ENCODE measurements at places on chromosomes 11 and 22. TPM values are rescaled to one million over a fixed set of nuclear protein-coding genes. Genes with fewer than 3 reads are reported as not detected.

GRCh38 chr11:134541951-134542350, 129.9 kb upstream of the B3GAT1 start:
- DNase-seq, result no peak

GRCh38 chr22:30000566-30000965, 79.7 kb upstream of the HORMAD2 start:
- DNase-seq, result no peak

- DNase-seq, result no peak
Measured at GRCh38 chr22:20578192-20578591, 70.8 kb downstream of the MED15 start.

- DNase-seq, result no peak
Measured at GRCh38 chr11:113192121-113192925, 122.1 kb upstream of the TTC12 start.

DNA sequence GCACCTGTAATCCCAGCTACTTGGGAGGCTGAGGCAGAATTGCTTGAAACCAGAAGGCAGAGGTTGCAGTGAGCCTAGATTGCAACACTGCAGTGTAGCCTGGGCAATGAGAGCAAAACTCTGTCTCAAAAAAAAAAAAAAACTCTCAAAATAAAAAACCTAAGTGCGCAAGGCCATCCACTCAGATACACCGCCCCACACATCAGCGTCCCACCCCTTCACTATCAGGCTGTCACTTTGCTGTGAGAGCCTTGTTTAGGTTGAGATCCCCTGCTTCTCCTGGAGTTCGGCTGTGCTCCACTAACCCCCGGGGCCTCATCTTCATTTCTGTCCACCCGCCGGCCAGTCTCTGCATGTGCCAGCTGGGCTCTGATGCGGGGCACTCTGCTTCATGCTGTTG, 12.1 kb downstream of the SLC25A1 start:
- DNase-seq, result no peak

- no peak for DNase-seq
Measured at GRCh38 chr22:33573479-33573878, 346.8 kb downstream of the LARGE1 start.

DNA sequence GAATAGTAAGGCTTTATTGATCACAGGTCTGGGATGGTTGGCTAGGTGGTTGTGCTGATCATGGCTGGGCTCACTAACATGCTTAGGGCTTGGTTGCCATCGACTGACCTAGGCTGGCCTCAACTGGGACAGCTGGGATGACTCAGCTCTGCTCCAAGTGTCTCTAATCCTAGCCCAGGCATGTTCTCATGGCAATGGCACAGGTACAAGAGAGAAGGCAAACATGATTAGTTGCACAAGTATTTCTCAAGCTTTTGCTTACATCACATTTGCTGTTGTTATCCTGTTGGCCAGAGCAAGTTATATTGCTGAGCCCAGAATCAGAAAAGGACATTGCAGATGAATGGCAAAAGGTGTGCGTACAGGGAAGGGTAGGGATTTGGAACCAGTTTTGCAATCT, 68.5 kb upstream of the SLC35C1 start:
- DNase-seq, result no peak

DNA sequence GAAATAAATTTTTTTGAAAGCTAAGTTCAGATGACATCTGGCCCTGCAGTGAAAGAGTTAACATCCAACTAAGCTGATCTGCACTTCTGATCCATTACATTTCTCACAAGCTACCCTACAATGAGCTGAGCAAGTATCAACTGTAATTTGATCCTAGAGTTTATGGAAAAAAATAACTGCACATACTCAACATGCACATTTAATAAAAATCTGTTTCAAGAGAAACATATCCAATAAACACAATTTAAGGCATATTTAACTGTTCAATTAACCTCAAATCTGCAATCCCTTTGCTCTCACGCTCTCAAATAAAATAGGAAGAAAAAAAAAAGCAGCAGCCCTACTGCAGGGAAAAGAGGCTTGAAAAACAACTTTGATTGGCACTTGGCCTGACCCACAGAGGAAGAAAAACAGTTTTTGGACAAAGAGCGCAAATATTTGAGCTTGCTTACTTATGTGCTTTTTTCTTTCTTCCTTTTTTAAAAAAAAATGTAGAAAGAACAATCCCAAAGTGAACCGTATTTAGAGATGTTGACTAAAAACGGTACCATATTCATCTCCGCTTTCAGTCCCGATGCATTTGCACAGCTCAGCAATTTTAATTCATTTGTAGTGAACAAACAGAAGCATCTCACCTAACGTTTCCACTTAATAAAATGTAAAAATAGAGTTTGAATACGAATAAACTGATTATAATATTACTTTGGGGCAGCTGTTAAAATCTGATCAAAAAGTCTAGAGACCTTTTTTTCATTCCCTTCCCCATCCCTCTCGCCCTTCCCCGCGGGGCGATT, 1.6 kb downstream of the SESN3 start:
- no peak for DNase-seq

- DNase-seq, result no peak
Measured at GRCh38 chr22:44051358-44051757, 27.3 kb downstream of the PARVB start.

- DNase-seq, result no peak
Measured at GRCh38 chr11:82754410-82754809, 20.7 kb upstream of the FAM181B start.

DNA sequence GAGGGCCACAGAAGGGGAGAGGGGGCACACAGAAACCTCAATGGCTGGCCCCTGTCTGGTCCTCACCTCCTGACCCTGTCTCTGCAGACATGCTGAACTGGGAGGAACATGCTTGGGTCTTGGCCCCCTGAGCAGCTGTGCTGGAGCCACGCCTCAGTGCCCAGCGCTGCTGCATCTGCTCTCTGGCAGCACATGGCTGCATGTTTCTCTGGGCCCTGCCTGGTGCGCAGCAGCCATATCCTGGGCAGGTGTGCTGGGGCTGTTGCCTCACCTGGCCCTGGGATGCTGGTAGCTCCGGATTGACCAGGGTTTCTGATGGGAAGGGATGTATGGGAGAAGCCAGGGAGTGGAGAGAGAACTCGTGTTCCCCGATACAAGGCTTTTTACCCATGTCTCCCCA, 248.0 kb downstream of the ST3GAL4 start:
- no peak for DNase-seq

DNA sequence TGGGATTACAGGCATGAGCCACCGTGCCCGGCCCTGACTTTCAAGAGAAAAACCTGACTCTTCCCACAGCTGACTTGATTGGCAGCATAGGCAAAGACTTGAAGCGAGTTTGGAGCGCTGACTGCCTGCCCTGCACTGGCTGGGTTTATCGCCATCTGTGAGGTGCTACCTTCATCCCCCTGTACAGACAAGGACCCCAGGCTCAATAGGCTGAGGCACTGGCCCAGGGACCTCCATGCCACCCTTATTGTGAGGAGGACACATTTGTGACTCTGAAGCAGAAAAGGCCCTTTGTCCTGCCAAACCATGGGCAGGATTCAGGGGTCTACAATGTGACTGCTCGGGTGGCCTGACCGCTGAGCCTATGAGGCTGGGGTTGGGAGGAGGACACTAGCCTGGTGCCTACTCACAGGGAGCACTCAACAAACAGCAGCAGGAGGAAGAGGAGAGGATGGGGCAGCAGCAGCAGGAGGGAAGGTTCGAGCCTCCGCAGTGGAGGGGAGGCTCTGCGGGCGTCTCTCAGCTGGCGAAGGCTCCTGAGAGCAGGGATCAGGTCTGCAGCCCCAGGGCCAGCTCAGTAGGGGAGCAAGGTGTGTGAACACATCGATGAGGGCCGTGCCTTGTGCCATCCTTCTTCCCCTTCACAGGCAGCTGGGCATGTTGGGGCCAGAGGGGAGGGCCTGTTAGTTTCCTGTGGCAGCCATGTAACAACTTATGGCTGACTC, 72.9 kb upstream of the WNT7B start:
- DNase-seq, result no peak

DNA sequence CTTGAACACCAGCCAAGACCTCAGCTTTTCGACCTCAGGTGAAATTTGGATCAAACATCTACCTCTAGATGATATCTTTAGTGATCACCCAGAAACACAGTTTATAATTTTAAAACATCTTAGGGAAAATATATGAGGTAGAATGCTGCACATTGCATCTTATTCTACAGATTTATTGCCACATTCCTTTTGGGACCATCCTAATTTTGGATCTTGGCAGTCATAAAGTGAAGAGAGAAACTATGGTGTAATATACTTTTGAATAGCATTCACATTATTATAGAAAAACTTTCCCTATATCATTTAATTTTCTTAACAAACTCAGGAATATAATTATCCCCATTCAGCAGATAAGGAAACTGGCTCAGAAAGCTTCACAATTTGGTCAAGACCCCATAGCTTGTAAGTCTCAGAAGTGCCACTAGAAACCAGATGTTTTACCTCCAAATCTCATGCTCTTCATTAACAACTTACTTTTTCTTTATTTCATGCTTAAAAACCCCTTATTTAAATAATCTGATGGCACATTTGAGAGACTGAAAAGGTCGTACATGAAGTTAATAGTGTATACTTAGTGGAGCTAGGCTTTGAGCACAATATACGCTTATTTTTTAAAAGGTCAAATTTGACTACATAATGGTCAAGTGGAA, 199.2 kb upstream of the CTSC start:
- no peak for DNase-seq

GRCh38 chr11:114123692-114124330, 64.3 kb downstream of the ZBTB16 start:
- DNase-seq, result no peak

- no peak for DNase-seq
Measured at GRCh38 chr22:37808294-37808657, 542 bp downstream of the GCAT start.

DNA sequence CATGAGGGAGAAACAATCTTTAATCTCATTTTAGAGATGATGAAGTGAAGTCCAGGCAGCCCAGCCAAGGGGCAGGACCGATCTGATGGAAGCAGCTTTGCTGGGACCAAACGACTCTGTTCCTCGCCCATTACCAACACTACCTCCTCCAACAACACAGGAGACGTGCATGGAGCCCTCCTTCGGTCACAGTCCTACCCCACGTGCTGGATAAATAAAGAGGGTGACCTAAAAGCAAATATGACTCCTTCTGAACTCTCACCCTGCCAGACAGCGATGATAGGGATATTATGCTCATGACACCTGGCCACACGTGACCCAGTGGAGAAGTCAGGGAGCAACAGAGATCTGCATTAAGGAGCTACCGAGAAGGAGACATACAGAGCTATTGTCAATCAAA, 26.0 kb downstream of the SCGB1A1 start:
- no peak for DNase-seq

DNA sequence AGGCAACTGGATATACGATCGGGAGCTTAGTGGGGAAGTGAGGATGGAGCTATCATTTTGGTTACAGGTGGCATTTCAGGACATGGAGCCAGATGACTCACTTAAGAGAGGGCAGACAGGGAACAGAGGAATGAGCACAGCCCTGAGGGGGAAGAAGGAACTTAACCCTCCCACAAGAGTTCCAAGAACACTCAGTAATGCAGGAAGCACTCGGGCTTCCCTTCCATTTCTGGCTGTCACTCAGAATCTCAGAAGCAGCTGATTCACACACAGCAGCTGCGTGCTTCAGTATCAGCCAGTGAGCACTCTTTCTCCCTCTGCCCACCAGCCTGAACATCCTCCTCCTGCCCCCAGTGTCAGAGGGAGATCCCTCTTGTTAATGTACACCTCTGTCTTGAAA, 34.8 kb downstream of the EFCAB6 start:
- no peak for DNase-seq

DNA sequence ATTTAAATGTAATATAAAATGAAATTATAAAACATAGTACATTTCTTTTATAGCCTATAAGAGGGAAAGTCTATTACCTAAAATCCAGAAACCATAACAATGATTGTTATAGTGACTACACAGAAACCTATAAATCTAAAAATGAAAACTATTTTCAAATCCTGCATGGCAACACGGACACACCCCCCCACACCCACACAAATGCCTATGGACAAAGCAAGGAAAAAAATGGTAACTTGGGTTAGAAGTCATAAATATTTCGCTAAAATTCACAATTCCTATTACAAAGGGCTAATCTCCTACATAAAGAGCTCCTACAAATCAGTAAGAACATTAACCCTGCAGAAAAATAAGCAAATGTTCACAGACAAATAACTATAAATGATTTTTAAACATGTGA, 56.4 kb downstream of the GAB2 start:
- no peak for DNase-seq

GRCh38 chr22:38228873-38229740, 27.3 kb downstream of the MAFF start:
- DNase-seq, result peak; percentile 77

DNA sequence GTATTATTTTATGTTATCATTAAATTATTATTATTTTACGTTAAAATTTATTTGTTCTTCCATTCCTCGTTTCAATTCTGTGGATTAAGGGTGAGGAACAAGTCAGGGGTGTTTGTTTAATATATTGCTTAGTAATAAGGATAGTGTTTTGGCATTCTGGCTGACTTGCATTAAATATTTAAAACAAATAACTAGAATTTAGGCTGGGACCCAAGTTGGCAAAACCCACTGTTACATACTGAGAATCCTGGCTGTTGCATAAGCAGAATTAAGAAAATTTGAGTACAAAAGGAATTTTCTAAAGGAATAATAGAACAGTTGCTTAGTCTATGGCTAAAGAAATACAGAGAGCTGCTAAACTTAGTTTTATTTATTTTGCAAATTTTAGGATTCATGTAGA, 196.4 kb downstream of the GUCY1A2 start:
- no peak for DNase-seq

- DNase-seq, result peak; percentile 70
Measured at GRCh38 chr11:1921574-1922141, 2.2 kb downstream of the TNNT3 start.

GRCh38 chr11:19164881-19165280, 36.9 kb downstream of the CSRP3 start:
- DNase-seq, result no peak

- no peak for DNase-seq
Measured at GRCh38 chr11:34869425-34869824, 46.8 kb downstream of the APIP start.

DNA sequence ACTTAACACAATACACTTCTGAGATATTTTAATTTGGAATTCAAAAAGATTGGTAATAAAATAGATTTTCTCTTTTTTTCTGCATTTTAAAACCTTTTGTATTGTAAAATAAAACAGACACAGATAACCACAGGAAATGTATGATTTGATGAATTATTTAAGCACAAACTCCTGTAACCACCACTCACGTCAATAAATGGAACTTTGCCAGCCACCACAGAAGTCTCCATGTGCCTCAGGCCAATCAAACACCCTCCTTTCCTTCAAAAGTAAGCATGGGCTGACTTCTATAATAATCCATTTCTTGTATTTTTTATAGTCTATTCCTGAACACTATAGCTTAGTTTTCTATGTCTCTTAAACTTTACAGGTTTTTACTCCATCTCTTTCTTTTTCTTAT, 721.7 kb downstream of the DLG2 start:
- no peak for DNase-seq

- DNase-seq, result no peak
Measured at GRCh38 chr11:75315439-75315805, 36.0 kb downstream of the ARRB1 start.

- no peak for DNase-seq
Measured at GRCh38 chr11:47314992-47315391, 37.5 kb downstream of the MYBPC3 start.

Gene GLYATL2
- not detected for total RNA-seq

Gene OR52A1
- not detected for total RNA-seq

Gene F2
- total RNA-seq, result not detected

Gene POU2AF3
- 0.65 TPM for total RNA-seq

Gene ZNRF3
- 5.4 TPM for total RNA-seq

Gene CHID1
- total RNA-seq, result 49.4 TPM

Gene TUG1
- 32.3 TPM for total RNA-seq

Gene TMEM132A
- 6.3 TPM for total RNA-seq

Gene DGCR6
- 8.0 TPM for total RNA-seq

Gene CDC42EP2
- total RNA-seq, result 16.7 TPM

Gene ACCS
- 7.0 TPM for total RNA-seq

Gene CHADL
- 26.4 TPM for total RNA-seq

Gene PNPLA5
- total RNA-seq, result not detected
